Adrenal gland (tissue), 19 donors: ENCODE measurements at places on chromosomes 1 and 21. TPM values are rescaled to one million over a fixed set of nuclear protein-coding genes. Genes with fewer than 3 reads are reported as not detected.

The LCE1A gene
- not detected for total RNA-seq

The LHX8 gene
- not detected for total RNA-seq

The PIGK gene
- total RNA-seq, result 32.0 TPM

The EFNA3 gene
- 1.6 TPM for total RNA-seq

The C1orf50 gene
- total RNA-seq, result 10.5 TPM

The LENEP gene
- not detected for total RNA-seq

The VWA1 gene
- 28.7 TPM for total RNA-seq

The MCOLN3 gene
- 61.0 TPM for total RNA-seq

The TDRD10 gene
- 1.6 TPM for total RNA-seq

The DEPDC1 gene
- 1.7 TPM for total RNA-seq

The ASCL5 gene
- not detected for total RNA-seq

The RNF115 gene
- total RNA-seq, result 17.2 TPM

The FMO5 gene
- 10.9 TPM for total RNA-seq

The NBPF10 gene
- total RNA-seq, result 0.69 TPM

The PRAMEF17 gene
- total RNA-seq, result not detected

The CRNN gene
- not detected for total RNA-seq

The PLA2G2C gene
- 0.13 TPM for total RNA-seq

The HEYL gene
- total RNA-seq, result 13.0 TPM

The CLDN17 gene
- total RNA-seq, result not detected
